Activated CD8-positive, alpha-beta memory T cell treated with anti-CD3 and anti-CD28 coated beads, Interleukin-2, amount 10 ng/mL, durations not matched to agents 7 days and 5 days (primary cell): ENCODE measurements at places on chromosomes 4 and X.

DNA sequence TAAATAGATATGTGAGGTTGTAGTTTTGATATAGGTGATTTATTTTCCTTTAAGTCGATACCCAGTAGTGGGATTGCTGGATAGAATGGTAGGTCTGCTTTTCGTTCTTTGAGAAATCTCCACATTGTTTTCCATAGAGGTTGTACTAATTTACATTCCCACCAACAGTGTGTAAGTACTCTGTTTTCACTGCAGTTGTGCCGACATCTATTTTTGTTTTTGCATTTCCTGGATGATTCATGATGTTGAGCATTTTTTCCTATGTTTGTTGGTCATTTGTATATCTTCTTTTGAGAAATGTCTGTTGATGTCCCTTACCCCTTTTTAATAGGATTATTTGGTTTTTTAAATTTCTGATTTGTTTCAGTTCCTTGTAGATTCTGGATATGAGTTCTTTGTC is 120.7 kb downstream of the NAA11 start:
- no peak for DNase-seq
- H3K4me3 ChIP-seq = no peak overlapping the region
- H3K27me3 ChIP-seq = no peaks in the 10 kb centered on the region
- no peaks in the 10 kb centered on the region for H3K36me3 ChIP-seq

- no peak for DNase-seq
- H3K36me3 ChIP-seq = no peaks in the 10 kb centered on the region
- H3K27me3 ChIP-seq = no peaks in the 10 kb centered on the region
- H3K4me1 ChIP-seq = peaks cover 2% of the 10 kb centered on the region
Observed at GRCh38 chr4:113921089-113921794, 58.2 kb downstream of the ARSJ start.

DNA sequence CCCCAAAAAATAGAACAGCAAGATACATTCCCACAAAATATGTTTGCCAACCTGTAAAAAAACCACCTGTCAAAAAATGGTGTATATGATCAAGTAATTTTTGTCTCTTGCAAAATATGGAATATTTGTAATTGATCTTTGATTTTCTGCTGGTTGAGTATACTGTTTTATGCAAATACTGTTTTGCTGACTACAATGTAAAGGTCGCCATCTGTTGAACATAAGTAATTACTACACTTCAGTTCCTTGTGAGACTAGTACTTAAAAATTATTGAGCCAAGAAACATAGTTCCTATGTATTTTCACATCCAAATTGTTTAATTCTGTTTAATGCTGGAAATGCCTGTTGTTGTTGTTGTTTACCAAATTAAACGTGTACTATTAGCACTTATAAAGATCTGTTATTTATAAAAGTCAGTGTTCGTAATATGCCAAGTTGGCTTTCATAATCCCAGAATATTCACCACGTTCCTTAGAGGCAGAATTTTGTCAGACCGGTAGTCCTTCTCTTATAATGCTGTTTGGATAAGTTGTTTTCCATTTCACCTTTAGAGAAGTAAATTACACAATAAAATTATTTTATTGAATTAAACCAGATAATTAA is 144.2 kb downstream of the PDLIM5 start:
- H3K4me1 ChIP-seq = no peaks in the 10 kb centered on the region
- H3K4me3 ChIP-seq = no peak overlapping the region
- H3K27me3 ChIP-seq = no peaks in the 10 kb centered on the region
- DNase-seq = no peak
- no peaks in the 10 kb centered on the region for H3K36me3 ChIP-seq

DNA sequence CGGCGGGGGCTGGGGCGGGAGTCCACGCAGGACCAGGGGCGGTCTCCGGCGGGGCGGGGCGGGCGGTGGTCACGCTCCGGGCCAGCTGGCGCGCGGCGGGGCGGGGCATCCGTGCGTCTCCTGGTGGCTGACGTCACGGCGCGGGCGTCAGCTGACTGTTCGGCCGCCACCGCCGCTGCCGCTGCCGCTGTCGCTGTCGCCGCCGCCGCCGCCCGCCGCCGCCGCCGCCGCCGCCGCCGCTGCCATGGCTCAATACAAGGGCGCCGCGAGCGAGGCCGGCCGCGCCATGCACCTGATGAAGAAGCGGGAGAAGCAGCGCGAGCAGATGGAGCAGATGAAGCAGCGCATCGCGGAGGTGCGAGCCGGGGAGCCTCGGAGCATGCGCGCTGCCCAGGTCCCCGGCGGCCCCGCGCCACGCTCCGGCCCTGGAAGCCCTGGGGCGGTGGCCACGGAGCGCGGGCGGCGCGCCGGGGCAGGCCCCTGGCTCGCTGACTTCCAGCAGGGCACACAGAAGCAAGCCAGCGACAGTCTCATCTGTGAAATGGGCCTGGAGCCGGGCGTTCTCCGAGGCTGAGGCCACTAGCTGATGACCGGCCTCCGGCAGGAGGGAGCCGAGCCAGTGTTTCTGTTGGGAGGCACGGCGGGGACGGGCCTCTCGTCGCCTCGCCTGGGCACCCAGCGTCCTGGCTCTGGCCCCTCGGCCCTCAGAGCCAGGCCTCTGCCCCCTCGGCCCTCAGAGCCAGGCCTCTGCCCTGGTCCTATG is at the start of gene FAM50A:
Gene FAM50A (plus strand): TSS at position 150 of the 763 bp plus-strand sequence. CDS start 95 bp downstream, at position 245.
- no peaks in the 10 kb centered on the region for H3K27me3 ChIP-seq
- peaks cover 20% of the 10 kb centered on the region for H3K4me1 ChIP-seq
- peak within 1 kb of the TSS; percentile 72 for H3K27ac ChIP-seq
- peaks cover 9% of the 10 kb centered on the region for H3K36me3 ChIP-seq
- peak within 1 kb of the TSS; percentile 68 for H3K4me3 ChIP-seq

GRCh38 chr4:153725136-153725830 is 34.5 kb downstream of the RNF175 start:
- no peaks in the 10 kb centered on the region for H3K36me3 ChIP-seq
- DNase-seq = no peak
- peaks cover 43% of the 10 kb centered on the region for H3K27me3 ChIP-seq
- H3K27ac ChIP-seq = no peak overlapping the region
- no peak overlapping the region for H3K4me3 ChIP-seq
- peaks cover 9% of the 10 kb centered on the region for H3K4me1 ChIP-seq

DNA sequence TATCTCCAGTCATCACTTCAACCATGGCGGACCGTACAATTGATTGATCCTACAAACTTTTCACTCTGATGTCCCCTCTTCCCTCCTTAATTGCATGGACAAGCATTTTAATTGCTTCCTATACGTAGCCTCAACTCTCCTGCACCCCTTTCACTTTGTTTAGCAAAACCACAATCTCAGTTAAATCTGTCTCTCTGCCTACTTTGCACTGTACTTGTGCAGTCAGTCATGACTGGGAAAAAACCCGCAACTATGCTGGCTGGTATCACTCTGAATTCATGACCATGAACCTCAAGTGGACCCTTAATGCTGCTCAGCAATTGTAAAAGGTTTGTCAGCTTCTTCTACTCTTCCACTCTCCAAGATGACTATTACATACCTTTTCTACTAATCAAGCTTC is 51.7 kb upstream of the AFF2 start:
- H3K4me3 ChIP-seq = no peak overlapping the region
- no peaks in the 10 kb centered on the region for H3K4me1 ChIP-seq
- no peaks in the 10 kb centered on the region for H3K27me3 ChIP-seq
- no peaks in the 10 kb centered on the region for H3K36me3 ChIP-seq
- DNase-seq = no peak
- no peak overlapping the region for H3K27ac ChIP-seq

DNA sequence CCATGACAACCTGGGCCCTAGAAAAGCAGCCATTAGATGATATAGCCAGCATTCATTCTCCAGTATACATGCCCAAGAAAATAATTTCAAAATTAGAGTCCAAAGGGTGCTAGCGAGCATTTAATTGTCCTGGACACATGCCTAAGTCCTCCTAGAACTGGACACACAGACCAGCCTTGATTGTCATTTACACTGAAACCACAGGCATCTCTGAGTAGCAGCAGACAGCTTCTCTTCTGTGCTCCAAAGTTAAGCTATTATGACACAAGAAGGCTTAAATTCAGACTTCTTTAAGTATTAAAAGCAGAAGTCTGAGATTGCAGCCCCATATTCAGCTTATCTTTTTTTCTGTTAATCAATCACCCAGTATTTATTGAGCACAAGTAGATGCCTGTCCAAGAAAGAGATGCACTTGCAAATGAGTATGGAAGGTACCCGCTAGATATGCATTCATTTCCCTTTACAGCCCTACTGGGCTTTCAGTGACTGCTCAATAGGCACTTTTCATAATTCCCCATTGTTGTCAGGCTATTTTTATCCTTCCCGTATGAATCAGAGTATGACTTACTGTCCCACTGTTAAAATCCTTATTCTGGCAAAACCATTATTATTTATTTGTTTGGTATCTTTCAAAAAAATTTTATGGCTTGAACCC is 374.1 kb downstream of the FBXW7 start:
- H3K27me3 ChIP-seq = peaks cover 11% of the 10 kb centered on the region
- peaks cover 2% of the 10 kb centered on the region for H3K4me1 ChIP-seq
- no peak overlapping the region for H3K27ac ChIP-seq
- no peak overlapping the region for H3K4me3 ChIP-seq
- no peaks in the 10 kb centered on the region for H3K36me3 ChIP-seq

GRCh38 chr4:26862381-26862915 is 1.8 kb downstream of the STIM2 start:
- peaks cover 54% of the 10 kb centered on the region for H3K4me1 ChIP-seq
- no peak for DNase-seq
- peak overlapping the region; percentile 54 for H3K27ac ChIP-seq
- peaks cover 6% of the 10 kb centered on the region for H3K36me3 ChIP-seq

DNA sequence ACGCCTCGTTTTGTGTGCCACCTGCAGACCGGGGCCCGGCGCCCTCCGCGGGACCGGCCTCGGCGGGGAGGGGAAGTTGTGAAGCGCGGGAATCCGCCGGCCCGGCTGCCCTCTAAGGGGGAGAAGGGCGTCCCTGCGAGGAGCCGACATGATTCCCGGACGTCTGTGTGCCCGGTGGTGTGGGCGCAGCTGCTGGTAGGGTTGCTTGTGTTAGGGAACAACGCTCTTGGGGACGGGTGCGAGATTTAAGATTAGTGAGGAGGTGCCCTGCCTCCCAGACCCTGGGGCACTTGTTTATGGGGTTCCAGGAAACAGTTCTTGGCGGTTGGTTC is 627 bp downstream of the CDKN2AIP start:
- peak overlapping the region; percentile 99 for H3K27ac ChIP-seq
- H3K27me3 ChIP-seq = no peaks in the 10 kb centered on the region
- DNase-seq = no peak
- peaks cover 43% of the 10 kb centered on the region for H3K36me3 ChIP-seq

DNA sequence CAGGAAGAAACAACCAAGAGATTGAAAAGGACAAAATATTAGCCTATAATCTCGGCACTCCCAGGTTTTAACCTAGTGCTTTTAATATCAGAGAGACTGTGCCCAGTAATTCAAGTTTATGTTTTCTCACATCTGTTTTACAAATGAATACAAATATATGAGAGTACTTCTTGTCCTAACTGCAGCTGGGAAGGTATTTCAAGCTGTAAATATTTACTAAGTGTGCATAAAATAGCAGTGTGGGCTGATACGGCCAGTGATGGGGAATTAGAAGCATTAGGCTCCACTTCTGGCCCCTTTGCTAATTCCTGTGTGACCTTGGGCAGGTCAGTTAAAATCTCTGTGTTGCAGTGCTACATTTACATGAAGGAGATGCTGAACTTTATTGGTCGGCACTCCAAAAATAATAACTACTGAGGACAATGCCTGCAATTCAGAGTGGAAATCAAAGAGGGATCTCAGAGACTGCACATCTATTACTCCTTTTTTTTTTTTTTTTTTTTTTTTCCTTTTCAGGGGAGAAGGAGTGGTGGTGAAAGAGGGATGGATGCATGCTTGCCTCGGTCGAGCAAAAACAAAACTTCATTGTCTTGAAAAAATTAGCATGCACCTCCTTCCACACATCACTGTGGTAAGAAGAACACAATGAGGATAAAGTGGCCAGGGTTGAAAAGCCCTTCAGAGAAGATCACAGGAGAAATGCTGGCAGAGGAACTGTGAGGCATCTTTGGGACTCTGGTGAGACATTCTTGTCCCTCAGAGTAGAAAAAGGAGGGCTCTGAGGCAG is 44.6 kb upstream of the LNX1 start:
- no peak overlapping the region for H3K27ac ChIP-seq
- no peaks in the 10 kb centered on the region for H3K4me1 ChIP-seq
- peaks cover 10% of the 10 kb centered on the region for H3K27me3 ChIP-seq
- H3K36me3 ChIP-seq = no peaks in the 10 kb centered on the region
- no peak for DNase-seq

- H3K4me1 ChIP-seq = peaks cover 3% of the 10 kb centered on the region
- peaks cover 42% of the 10 kb centered on the region for H3K36me3 ChIP-seq
- peak overlapping the region; percentile 26 for H3K27ac ChIP-seq
- no peaks in the 10 kb centered on the region for H3K27me3 ChIP-seq
- no peak for DNase-seq
Observed at GRCh38 chr4:53450773-53451172, 73.3 kb downstream of the FIP1L1 start.

DNA sequence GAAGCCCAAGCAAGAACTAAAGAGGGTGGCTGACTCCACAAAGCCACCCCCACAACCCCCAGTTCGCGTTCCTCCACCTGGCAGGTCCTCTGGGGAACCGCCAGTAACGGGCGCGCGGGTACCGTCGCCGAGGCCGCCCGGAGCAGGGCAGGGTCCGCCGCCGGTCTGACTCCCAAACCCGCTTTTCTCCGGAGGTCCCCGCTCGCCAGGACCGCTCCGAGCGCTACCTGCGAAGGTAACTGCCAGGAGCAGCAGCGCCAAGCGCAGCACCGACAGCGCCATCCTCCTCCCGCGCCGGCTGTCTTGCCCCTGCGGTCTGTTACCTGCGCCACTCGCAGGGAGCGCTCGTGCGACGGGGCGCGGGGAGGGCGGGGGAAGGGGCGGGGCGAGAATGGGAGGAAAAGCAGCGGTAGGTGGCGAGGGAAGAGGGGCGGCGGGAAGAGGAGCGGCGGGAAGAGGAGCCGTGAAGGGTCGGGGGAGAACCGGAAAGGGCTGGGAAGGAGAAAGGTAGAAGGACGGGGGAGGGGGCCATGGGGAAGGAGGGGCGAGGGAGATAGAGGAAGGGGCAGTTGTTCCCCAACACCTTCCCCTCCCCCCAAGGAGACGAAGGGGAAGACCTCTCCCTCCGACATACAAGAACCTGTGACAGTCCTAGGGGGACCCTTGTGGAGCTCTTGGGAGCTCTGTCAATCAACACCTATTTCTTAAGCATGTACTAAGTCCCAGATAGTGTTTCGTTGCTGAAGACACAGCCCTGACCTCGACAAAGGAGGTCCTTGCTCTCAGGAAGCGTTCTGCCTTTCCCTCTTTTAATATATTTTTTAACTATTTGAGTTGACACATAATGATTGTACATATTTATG is at the start of gene SPINK2:
Gene SPINK2 (minus strand): TSS at position 321 of the 863 bp plus-strand sequence. CDS start 39 bp downstream, at position 282.
- H3K36me3 ChIP-seq = peaks cover 10% of the 10 kb centered on the region
- H3K27ac ChIP-seq = no peak within 1 kb of the TSS
- peak within 1 kb of the TSS; percentile 56 for H3K4me3 ChIP-seq
- peak; percentile 61 for DNase-seq
- peaks cover 48% of the 10 kb centered on the region for H3K27me3 ChIP-seq

GRCh38 chr4:68082758-68083157 is 46.9 kb downstream of the TMPRSS11F start:
- H3K27ac ChIP-seq = no peak overlapping the region
- no peak for DNase-seq
- no peaks in the 10 kb centered on the region for H3K4me1 ChIP-seq
- H3K4me3 ChIP-seq = no peak overlapping the region
